Fibroblast of skin of scalp (primary cell): ENCODE measurements at places on chromosomes 11 and 22.

DNA sequence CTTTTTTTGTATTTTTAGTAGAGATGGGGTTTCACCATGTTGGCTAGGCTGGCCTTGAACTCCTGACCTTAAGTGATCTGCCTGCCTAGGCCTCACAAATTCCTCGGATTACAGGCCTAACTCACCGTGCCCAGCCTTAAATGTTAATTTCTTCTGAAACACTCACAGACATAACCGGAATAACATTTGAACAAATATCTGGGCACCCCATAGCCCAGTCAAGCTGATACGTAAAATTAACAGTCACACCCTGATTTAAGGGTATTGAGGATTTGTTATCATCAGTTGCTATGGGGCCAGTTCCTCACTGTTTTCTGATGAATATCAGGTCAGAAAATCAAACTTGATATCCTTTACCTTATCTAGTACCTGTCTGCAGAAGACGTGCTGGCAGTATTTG is 23.0 kb upstream of the OR9Q1 start:
- DNase-seq, result no peak

DNA sequence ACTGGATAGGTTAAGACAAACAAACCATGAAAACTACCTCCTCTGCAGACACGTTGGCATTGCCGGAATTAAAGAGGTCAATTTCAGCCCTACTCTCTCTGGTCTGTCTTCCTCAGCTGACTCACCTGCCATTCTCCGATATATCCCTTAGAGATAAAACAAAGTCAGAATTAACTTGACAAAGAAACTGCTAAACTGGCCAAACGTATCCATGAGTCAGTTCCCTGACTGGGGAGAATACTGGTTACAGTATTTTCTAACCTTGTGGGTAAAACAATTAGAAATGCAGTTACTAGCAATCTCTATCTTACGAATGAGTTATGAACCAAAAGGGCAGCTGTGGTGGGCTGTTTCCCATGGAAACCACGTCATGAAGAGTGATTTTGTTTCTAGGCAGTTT is 96.2 kb downstream of the RDX start:
- DNase-seq, result no peak

- peak; percentile 53 for DNase-seq
Measured at GRCh38 chr11:64120951-64121569, 44.9 kb downstream of the MACROD1 start.

- no peak for DNase-seq
Measured at GRCh38 chr11:111845276-111846028, 25.9 kb downstream of the ALG9 start.

- DNase-seq, result no peak
Measured at GRCh38 chr11:70367071-70367470, 31.3 kb upstream of the CTTN start.

- peak; percentile 85 for DNase-seq
Measured at GRCh38 chr22:28750471-28750881, 8.6 kb downstream of the HSCB start.
